Calu3 (cell line): ENCODE measurements at places on chromosomes 6 and 20. TPM values are rescaled to one million over a fixed set of nuclear protein-coding genes. Genes with fewer than 3 reads are reported as not detected.
A peak's percentile ranks its signal among the peaks of the same experiment; 100 is the strongest.

- DNase-seq, result no peak
- H3K4me1 ChIP-seq, result peaks cover 53% of the 10 kb centered on the region
- peak overlapping the region; percentile 88 for H3K4me3 ChIP-seq
- no peaks in the 10 kb centered on the region for H3K27me3 ChIP-seq
- H3K27ac ChIP-seq, result peak overlapping the region; percentile 93
These were observed 426 bp downstream of the ASXL1 start for GRCh38 chr20:32358632-32358882.

DNA sequence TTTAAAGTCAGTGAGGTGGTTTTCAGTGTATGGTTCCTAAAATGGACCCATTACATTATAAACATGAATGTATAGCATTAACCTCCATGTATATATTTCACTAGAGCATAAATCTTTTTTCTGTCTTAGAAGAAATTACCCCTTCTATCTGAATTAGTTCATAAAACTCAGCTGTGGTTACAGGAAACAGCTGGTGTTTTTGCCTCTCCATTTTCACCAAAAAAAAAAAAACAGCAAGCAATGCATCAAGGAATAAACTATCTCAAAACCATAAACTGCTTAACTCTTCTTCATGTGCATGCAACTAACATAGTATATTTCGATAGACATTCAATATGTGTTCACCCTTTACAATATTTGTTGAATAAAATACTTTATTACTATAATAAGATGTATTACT lies 40.2 kb downstream of the MOXD1 start:
- H3K36me3 ChIP-seq, result no peaks in the 10 kb centered on the region
- no peaks in the 10 kb centered on the region for H3K4me1 ChIP-seq
- H3K27me3 ChIP-seq, result no peaks in the 10 kb centered on the region
- no peak overlapping the region for H3K27ac ChIP-seq
- no peak overlapping the region for H3K4me3 ChIP-seq

Gene BANF2
- total RNA-seq, result not detected in 2 replicates

- H3K27me3 ChIP-seq, result no peaks in the 10 kb centered on the region
- peaks cover 26% of the 10 kb centered on the region for H3K36me3 ChIP-seq
- peaks cover 37% of the 10 kb centered on the region for H3K4me1 ChIP-seq
- peak overlapping the region; percentile 45 for H3K27ac ChIP-seq
- H3K4me3 ChIP-seq, result no peak overlapping the region
These were observed 56.6 kb downstream of the E2F3 start for GRCh38 chr6:20458027-20458894.

Gene PRRT1
- 1.7 and 2.9 TPM in 2 replicates for total RNA-seq

DNA sequence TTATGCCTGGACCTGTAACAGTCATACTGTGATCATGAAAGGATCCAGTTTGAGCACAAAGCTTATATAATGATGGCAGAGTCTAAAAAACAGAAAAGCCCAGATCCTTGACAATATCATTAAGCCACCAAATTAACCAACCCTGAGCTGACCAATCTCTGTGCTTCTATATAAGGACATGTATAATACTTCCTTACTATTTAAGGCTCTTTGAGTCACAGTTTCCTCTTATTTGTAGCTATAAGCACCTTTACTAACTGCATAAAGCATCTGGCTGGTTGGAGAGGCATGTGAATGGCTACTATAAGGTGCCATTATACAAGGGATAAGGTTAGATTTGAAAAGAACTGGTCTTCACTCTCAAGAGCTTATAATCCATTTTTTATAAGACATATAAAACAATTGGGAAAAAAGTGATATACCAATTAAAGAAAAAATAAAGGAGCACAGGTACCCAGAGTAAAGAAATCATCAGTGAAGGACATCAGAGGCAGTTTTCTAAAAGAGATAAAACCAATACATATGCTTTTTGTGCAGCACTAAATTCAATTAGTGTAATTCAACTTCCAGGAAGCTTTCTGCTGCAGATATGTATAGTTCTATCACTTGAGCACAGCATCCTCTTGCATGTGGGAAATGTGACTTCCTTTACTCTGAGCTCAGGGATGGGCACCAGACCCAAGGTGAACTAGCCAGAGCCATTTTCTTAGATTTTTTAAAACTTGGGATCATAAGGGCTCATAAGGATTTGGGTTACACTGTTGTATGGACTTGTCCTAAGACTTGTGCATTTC lies 121.0 kb downstream of the BTBD9 start:
- H3K36me3 ChIP-seq, result no peaks in the 10 kb centered on the region
- no peak for DNase-seq
- H3K27ac ChIP-seq, result no peak overlapping the region
- no peaks in the 10 kb centered on the region for H3K4me1 ChIP-seq
- H3K27me3 ChIP-seq, result no peaks in the 10 kb centered on the region

- H3K36me3 ChIP-seq, result no peaks in the 10 kb centered on the region
- H3K4me3 ChIP-seq, result no peak overlapping the region
- H3K27ac ChIP-seq, result no peak overlapping the region
- H3K4me1 ChIP-seq, result no peaks in the 10 kb centered on the region
These were observed 470.8 kb upstream of the ZNF337 start for GRCh38 chr20:26167499-26167898.

Gene CTCFL
- not detected in 2 replicates for total RNA-seq

DNA sequence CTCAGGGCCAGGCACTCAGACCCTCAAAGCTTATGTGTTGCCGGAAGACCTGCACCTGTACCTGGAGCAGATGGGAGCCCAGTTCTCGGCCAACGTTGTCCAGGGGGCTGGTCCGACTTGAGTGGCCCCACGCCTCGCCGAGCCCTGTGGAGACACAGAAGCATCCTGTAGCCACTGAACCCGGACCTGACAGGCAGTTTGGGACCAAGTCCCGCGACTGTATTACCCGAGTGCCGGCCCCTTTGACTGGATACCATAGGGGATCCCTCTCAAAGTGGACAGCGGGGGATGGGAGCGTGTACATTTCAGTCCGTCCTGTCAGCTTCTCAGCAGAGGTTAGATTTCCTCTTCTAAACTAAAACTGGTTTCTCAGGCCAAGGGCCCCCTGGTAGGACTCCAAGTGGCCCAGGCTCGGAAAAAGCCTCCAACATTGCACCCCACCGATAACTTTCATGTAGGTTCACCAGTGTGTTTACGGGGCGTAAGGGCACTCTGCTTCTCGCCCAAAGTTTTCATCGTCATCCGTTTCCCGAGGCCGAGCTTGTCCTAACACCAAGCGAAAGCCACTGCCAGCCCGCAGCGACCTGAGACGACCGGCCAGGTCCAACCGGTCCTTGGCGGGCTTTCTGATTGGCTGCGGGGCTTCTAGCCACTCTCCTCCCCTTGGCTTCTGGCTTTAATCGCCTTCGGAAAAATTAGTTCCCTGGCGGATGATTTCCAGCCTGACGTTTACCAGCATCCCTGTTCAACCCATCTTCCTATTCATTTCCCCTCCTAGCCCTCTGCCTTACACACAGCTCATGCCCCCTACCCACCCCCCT lies 10.8 kb downstream of the SIM1 start:
- no peak overlapping the region for H3K27ac ChIP-seq
- no peaks in the 10 kb centered on the region for H3K27me3 ChIP-seq
- no peaks in the 10 kb centered on the region for H3K36me3 ChIP-seq
- no peak for DNase-seq

Gene COL9A3
- 2.7 TPM in 2 replicates for total RNA-seq

Gene PDCD2
- total RNA-seq, result 34.5 and 36.6 TPM in 2 replicates

DNA sequence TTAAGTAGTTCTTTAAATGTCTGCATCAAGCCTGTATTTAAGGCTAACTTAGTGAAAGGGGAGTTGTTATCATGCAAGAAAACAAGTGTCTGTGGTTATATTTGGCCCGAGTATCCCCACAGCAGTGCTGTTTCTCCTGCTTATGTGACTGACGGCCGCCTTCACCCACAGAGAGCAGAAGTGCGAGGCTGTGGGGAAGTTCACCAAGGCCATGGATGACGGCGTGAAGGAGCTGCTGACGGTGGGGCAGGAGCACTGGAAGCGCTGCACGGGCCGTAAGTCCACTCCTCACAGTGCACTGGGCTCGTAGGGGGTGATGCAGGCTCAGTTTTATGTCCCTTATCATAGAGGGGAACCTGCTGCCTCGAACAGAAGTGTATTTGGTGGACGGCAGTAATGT lies 53.2 kb upstream of the SYNJ2 start:
- H3K4me1 ChIP-seq, result no peaks in the 10 kb centered on the region
- no peaks in the 10 kb centered on the region for H3K27me3 ChIP-seq

GRCh38 chr20:9397928-9398327 lies 116.5 kb upstream of the LAMP5 start:
- no peaks in the 10 kb centered on the region for H3K27me3 ChIP-seq
- H3K36me3 ChIP-seq, result peaks cover 5% of the 10 kb centered on the region
- no peak overlapping the region for H3K4me3 ChIP-seq

DNA sequence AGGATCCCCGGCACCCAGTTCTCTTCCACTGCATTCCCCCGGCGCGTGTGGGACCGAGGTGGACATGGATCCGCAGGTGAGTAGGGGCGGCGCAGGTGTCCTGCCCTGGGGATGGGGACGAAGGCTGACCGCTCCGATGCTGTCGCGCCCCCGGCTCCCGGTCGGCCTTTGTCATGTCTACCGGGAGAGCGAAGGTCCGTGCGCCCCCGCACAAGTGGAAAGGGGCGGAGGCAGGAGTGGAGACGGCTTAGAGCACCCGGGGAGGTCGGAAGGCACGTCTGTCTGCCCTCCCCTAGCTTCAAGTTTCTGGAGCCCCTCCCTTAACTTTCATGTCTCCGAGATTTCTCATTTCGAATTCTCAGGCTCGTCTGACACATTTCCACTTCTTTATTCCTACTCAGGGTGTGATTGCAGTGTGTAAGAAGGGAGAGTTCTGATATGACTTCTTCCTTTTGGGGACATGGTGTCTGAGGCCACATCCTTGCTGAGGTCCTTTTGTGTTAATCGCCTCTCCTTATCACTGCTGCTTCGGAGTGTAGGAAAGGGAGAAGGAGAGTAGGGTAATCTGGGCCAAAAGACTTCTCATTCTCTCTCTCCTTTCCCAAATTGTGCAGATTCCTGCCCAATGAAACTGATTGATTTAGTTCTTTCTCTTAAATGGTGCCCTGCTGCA lies 435 bp downstream of the KIFC1 start:
- no peak for DNase-seq
- H3K36me3 ChIP-seq, result peaks cover 52% of the 10 kb centered on the region
- H3K27me3 ChIP-seq, result no peaks in the 10 kb centered on the region
- peak overlapping the region; percentile 86 for H3K4me3 ChIP-seq
- H3K4me1 ChIP-seq, result peaks cover 41% of the 10 kb centered on the region
- H3K27ac ChIP-seq, result peak overlapping the region; percentile 96

DNA sequence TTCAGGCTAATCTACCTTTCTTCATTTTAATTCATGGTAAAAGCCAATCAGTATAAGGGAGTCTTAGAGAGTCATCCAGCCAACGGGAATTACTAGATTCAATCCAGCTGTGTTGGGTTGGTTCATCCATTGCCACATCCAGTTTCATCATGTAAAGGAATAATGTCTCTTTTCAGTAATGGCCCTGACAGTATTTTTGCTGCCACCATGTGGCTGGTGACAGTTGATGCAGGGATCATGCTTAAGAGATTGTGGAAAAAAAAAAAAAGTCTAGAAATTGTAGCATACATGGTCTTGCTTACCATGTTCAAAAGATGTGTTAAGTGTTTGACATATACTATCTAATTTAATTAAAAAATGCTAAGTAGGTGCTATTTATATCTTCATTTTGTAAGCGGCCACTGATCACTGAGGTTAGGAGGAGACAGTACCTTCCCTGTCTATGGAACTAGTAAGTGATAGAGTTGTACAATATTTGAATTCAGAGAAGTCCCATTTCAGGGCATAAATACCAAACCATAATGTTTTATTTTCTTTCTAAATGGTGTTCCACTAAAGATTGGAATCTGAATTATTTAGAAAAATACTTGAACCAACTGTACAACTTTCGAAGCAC lies 135.9 kb downstream of the KHDRBS2 start:
- no peaks in the 10 kb centered on the region for H3K27me3 ChIP-seq
- no peaks in the 10 kb centered on the region for H3K4me1 ChIP-seq
- DNase-seq, result peak; percentile 21
- H3K36me3 ChIP-seq, result no peaks in the 10 kb centered on the region
- no peak overlapping the region for H3K27ac ChIP-seq
- no peak overlapping the region for H3K4me3 ChIP-seq

- H3K27me3 ChIP-seq, result no peaks in the 10 kb centered on the region
- peak overlapping the region; percentile 55 for H3K4me3 ChIP-seq
- H3K4me1 ChIP-seq, result peaks cover 83% of the 10 kb centered on the region
- DNase-seq, result no peak
- peaks cover 5% of the 10 kb centered on the region for H3K36me3 ChIP-seq
These were observed 71.8 kb downstream of the LCA5 start for GRCh38 chr6:79465381-79465780.

DNA sequence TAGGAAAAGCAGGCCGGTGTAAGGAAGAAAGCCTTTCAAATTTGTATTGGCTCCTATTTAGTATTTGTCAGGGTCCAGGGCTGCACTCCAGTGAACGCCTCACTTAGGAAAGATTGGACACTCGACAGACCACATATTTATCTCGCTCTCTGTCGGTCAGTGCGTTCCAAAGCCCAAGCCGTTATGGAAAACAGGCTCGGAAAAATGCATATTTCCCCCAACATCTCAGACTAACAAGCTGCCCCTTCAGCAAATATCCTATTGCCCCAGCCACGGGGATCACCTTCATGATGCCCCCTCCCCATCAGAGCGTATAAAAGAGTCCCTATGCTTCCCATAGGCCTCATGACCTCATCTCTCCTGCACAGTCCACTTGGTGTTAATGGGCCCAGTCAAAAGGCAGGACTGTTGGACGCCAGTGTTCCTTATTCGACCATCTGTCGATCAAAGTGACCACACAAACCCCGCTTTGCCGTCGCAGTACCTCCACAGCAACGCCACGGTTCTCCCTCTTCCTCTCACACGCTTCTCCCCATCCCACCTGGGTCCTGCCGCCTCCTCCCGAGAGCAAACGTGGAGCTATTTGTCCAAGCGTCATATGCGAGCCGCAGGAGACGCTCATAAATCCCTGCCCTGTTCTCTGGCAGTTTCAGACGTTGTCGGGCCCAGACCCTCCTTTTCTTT lies 63.3 kb downstream of the NPEPL1 start:
- no peaks in the 10 kb centered on the region for H3K36me3 ChIP-seq
- H3K4me1 ChIP-seq, result no peaks in the 10 kb centered on the region
- no peak for DNase-seq
- peaks cover 97% of the 10 kb centered on the region for H3K27me3 ChIP-seq
- H3K4me3 ChIP-seq, result no peak overlapping the region

Gene HLA-DOB
- total RNA-seq, result 0.97 and 2.2 TPM in 2 replicates

- H3K36me3 ChIP-seq, result peaks cover 34% of the 10 kb centered on the region
- H3K27me3 ChIP-seq, result no peaks in the 10 kb centered on the region
- H3K4me1 ChIP-seq, result peaks cover 10% of the 10 kb centered on the region
- H3K4me3 ChIP-seq, result peak overlapping the region; percentile 21
- no peak for DNase-seq
These were observed 1.9 kb downstream of the HEBP2 start for GRCh38 chr6:138405816-138406413.

Gene TFAP2C
- total RNA-seq, result 3.1 and 3.4 TPM in 2 replicates

- H3K27ac ChIP-seq, result no peak overlapping the region
- H3K36me3 ChIP-seq, result no peaks in the 10 kb centered on the region
- H3K4me1 ChIP-seq, result no peaks in the 10 kb centered on the region
- no peak for DNase-seq
- H3K4me3 ChIP-seq, result no peak overlapping the region
These were observed 143.7 kb upstream of the GGTLC1 start for GRCh38 chr20:24132246-24132645.

GRCh38 chr6:95687839-95688238 lies 110.5 kb downstream of the MANEA start:
- H3K36me3 ChIP-seq, result no peaks in the 10 kb centered on the region
- H3K4me1 ChIP-seq, result peaks cover 11% of the 10 kb centered on the region
- no peak for DNase-seq
- no peaks in the 10 kb centered on the region for H3K27me3 ChIP-seq
